Fibroblast of pulmonary artery (primary cell): ENCODE measurements at places on chromosomes 7 and 10.

DNA sequence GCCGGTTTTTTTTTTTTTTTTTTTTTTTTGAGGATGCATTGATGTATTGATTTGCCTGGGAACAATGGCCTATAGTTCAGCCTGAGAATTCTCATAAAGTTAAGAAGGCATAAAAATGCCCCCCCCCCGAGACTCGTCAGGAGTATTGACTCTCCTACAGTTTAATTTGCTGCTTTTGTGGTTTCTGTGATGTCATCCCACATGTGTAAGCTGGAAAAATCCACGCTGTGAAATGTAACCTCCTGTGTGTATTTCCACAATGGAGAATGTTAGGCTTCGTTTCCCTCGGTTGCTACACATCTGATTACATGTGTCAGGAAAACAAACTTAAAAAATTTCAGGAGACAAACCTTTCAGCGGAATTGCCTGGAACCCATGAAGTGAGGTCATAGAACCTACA, 117.9 kb downstream of the FANK1 start:
- DNase-seq: peak; percentile 23

- no peak for DNase-seq
Measured at GRCh38 chr7:11193888-11194287, 220.2 kb downstream of the PHF14 start.

DNA sequence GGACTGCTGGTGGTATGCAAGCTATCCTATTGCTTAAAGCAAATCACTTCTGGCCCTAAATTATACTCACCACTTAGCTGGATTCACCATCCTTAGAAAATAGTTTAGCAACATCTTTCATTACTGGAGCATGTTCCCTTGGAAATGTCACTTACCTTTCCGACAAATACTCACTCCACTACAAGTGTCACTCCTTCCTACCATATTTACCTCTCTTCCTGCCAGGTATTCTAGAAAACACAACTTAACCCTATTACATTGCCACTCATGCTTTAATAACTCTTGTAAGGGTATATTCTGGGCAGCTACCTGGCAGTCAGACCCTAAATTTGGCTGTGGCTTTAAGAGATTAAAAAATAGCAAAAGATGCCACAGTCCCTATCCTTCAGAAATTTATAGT, 37.5 kb upstream of the CTNNA3 start:
- DNase-seq: no peak

DNA sequence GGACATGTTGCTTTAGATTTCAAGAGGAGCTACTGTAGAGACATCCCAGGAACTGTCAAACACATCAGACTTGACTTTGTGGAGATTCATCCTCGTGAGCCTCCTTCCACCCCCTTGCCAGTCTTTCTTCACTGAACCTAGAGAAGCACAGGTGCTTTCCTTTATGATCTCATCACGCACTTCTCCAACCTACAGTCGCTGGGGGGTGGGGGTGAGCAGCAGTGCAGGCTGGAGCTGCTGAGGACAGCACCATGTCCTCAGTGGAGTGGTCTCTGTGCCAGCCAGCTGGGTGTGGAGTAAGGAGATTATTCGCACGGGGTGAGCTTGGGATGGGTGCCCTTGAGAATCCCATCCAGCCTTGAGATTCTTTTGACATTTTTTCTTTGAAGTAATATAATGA, 88.1 kb downstream of the VOPP1 start:
- no peak for DNase-seq

GRCh38 chr10:132398566-132398991, 1.6 kb downstream of the PWWP2B start:
- DNase-seq: no peak

DNA sequence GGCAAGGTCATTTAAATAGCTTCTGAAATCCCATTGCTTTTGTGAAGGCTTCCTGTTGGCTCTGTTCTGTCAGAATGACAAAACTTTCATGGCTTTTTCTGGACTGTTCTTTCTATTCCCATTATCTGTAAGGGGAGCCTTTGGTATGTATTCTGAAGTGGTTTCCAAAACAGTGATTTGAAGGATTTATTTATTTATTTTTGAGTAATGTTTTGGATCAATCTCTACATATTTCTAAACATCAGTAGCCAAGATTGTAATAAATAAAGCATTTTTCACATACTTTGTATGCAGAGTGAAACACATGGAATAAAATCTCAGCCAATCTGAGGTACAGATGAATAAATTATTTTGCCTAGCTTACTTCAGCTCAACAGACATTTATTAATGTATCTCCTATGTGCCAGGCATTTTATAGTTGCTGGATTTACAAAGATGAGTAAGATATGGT, 121.1 kb downstream of the BBS9 start:
- DNase-seq: peak; percentile 89

DNA sequence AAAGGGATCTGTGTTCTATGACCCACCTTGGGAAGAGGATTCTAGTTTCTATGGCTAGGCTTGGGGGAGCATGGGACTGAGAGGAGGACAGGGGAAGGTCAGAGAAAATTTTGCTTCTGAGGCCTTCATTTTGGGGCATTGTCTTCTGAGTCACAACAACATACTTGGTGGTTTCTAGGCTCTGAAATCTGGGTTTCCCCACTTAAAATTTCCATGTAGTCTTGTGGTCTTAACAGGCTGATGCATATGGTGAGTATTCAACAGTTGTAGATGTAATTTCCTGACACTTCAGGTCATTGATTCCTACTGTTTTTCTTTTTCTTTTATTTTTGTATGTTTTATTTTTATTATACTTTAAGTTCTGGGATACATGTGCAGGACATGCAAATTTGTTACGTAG, 88.5 kb downstream of the ANKRD7 start:
- no peak for DNase-seq
